Progenitor cell of endocrine pancreas (in vitro differentiated cells): ENCODE measurements at places on chromosomes 7 and 10.

GRCh38 chr10:45001381-45002148, 842 bp downstream of the ZNF22 start:
- DNase-seq = no peak

- DNase-seq = no peak
These were observed 15.1 kb downstream of the FBXL13 start for GRCh38 chr7:103059471-103059870.

- DNase-seq = no peak
These were observed 183.1 kb downstream of the EXOC4 start for GRCh38 chr7:133436014-133436428.

- no peak for DNase-seq
These were observed 1.0 kb upstream of the CHN2 start for GRCh38 chr7:29193316-29194205.

DNA sequence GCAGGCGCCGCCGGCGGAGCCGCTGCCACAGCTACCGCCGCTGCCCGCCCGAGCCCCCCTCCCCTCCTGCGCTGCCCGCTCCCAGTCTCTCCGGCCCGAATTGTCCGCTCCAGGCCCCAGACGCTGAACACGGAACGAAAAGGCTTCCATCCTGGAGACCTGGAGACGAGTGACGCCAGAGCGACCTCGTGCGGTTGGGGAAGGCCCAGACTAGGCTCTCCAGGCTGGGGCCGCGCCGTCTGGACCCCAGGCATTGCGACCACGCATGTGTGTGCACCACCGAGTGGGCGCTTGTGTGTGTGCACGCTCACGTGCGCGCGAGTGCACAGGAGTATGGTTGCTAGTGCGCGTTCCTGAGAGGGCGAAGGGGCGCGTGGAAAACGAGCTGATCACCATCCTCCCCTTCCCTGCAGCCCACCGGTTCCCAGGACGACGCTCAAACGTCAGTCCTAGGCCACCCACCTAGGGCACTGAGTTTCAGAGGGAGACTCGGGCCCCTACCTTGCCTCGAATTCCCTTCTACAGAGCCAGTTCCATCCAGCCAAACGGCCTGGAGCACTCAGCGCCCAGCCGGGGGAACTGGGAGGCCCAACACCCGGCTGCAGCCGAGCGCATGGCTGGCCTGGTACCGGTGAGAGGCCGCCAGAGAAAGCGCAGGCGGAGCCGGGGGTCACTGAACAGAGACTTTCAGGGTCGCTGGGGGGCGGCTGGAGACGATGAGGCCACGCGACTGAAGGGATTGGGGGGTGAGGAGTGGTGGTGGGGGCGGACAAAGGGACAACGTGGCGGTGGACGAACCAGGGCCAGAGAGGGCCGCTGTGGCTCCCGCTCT, 11.6 kb downstream of the LBX1 start:
- peak; percentile 62 for DNase-seq

DNA sequence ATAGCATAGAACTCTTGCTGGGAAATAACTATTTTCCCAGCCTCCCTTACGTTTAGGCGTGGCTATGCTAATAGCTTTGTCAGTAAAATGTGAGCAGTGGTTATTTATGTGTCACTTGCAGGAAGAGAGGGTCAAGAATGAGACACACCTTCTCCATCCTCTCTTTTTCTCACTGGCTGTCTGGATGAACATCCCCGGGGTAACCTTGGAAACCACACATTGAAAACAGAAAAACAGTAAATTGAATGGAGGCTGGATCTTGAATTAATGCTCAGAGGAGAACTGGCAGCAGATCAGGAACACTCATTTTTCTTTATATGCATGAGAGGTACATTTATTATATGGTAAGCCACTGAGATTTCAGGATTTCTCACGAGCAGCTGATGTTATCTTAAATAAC, 127.6 kb downstream of the DNAJB9 start:
- DNase-seq = no peak

DNA sequence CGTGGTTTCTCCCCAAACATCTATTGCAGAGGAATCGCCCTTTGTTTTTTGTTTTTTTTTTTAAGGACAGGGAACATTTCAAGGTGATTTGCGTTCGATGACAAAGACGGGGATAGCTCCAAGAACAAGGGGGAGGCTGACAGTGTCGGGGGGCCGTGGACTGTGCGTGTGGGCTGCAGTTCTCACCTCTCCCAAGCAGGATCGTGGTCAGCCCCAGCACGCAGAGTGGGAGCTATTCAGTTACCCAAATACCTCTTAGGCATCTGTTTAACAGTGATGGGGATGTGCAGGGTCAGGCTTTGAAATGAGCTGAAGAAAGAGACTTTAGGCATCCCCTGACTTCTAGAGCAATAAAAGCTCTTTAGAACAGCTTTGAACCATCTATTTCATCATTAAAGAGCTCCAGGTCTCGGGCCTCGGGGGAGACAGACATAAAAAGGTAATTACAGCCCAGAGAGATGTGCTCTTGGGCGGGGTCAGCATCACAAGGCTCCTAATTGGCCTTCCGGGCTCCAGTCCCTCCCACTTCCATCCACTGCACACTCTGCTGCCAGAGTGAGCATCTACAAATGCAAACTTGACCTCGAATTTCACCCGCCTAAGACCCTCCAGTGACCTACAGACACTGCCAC, 97.3 kb downstream of the MYL10 start:
- no peak for DNase-seq

- DNase-seq = no peak
These were observed 10.1 kb downstream of the PSAP start for GRCh38 chr10:71840958-71841335.

- no peak for DNase-seq
These were observed 175.4 kb downstream of the MGMT start for GRCh38 chr10:129642427-129642826.

DNA sequence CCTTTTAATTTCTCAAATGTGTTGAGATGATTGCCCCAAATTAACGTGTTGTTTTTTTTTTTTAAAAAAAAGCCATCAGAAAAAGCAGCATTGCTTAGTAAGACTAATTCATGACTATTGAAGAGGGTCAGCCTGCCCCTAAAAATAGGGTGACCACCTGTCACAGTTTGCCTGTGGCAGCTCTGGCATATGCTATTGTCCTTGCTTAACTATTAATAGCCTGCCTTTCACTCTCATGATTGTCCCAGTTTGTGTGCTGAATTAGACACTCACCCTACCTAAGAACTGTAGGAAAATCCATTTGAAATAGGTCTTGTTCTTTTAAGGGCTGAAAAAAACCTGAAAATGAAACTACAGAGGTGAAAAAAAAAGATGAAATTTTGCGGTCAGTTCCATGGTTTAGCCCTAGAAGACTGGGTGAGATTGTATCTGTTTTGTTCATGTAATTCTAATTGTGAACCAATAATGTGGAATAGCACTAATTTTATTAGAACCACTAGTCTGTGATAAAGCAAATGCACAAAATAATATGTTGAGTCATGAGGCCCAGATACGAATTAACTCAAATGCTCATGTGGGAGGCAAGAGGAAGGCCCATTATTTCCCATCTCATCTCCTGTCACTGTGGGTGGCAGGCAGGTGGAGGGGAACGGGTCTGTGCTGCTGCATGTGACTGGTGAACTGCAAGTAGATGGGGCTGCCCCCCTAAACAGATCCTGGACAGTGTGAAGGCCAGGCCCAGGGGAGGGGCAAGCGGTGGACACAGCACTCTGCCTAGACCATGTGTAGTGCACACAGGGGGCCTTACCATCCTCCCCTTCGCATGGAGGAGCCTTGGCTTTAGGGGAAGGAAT, 265.4 kb upstream of the NFE2L3 start:
- no peak for DNase-seq

GRCh38 chr10:117653170-117653515, 110.6 kb downstream of the EMX2 start:
- DNase-seq = no peak

DNA sequence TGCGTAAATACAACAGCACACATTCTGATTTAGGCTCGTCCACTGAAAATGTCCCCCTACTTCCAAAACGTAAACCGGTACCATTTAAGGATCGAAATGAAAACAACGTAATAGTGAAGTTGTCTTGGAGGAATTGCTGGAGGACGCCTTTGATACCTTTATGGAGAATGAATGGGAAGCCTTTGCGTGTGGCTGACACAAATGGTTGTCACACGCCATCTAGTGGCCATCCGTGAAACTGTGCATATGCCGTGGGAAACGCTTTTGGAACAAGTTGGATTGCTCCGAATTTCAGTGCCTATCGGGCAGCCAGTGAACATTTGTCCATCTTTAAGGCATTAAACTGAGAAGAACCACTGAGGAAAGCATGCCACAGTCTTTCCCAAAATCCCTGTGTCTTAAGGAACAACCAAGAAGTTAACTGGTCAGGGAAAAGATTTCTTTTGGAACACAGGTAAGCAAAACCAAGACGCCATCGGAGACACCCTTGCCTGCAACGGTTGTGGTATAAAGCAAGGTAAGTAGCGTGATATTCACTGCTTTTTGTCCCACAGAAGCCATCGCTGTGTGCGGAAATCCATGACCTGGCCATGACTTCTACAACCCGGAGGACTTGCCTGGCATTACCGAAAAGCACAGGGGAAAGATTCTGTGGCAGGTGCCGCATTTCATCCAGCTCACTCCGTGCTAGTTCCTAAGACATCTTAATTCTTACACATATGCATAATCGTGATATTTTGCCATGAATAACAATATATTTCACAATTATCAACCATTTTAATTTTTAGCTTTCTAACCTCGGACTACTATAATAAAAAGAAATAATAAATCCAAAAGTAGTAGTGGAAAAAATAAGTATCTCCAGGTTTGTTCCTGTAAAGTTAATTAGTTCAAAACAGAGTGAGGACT, 100.6 kb downstream of the FAM204A start:
- DNase-seq = peak; percentile 73

DNA sequence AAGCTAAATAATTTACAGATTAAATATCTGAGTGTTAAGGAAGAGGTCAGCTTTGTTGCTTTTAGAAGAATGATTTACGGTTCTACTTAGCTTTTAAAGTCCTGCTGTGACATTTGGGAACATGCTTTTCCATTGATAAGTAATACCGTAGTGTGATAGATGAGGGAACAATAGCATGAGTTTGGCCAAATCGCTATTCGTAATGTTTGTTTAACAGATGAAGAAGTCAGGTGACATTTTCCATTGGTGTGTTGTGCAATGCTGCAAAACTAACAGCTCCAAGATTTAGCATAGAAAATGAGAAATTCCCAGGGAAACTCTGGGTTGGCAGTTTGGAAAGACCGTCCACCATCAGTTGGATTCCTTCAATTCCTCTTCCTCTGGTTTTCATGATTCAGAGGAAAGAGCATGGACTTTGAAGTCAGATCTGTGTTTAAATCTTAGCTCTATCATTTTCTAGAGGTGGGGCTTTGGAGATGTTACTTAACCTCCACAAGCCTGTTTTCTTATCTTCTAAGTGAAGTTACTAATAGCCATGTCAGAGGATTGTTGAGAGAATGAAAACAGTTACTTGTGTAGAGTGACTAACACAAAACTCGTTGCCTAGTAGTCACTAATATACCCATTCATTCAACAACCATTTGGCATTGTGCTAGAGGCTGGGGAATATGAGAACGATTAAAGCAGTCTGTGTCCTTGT, 140.4 kb upstream of the BMPER start:
- DNase-seq = no peak

DNA sequence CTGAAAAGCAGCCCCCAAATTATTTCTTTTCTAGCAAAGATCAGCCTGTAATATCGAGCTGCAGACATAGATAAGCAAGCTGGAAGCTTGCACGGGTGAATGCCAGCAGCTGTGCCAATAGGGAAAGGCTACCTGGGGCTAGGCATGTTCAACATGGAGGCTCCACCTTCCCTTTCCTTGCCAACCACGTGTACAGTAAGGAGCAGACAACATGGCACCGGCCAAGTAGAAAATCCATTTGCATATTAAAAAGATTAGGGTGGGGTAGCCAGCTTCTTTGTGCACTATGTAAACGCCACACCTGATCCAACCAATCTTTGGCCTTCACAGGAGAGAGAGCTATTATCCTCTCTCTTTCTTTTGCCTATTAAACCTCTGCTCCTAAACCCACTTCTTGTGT, 56.7 kb upstream of the SEPHS1 start:
- DNase-seq = no peak

DNA sequence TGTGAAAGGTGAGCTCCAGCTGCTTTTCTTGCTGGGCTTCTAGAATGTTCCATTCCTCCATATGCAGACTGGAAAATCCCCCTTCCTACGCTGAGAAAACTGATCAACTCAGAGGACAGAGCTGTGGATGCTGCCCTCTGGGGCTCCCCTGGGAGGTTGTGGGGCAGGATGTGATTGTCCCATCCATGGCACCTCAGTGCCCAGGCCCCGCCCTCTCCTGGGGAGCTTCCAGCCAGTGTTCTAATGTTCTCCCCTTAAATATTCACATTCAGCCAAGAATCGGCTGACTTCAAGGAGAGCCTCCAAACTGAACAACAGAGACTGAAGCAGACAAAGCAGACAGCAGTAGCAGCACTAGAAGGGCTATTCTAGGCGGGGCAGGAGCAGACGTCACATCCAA, 55.0 kb downstream of the RAMP3 start:
- DNase-seq = no peak

DNA sequence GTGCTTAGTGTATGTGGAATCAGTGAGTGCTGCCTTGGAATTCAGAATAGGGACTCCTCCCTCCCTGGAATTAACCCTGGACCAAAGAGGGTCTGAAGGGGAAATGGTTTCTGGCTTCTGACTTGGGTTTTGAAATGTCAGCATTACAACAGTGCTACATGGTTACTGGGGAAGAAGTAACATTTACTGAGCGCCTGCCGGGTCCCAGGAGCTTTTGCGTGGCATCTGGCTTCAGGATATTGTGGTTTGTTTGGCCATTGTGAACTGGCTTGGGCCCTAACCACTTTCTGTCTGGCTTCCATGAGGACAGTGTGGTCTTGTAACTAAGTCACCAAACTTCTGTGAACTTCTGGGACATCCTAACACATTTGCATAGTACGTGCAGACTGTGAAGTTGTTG, 21.3 kb downstream of the TSPAN15 start:
- no peak for DNase-seq

- DNase-seq = no peak
These were observed 105.4 kb downstream of the EPDR1 start for GRCh38 chr7:38025815-38026214.

DNA sequence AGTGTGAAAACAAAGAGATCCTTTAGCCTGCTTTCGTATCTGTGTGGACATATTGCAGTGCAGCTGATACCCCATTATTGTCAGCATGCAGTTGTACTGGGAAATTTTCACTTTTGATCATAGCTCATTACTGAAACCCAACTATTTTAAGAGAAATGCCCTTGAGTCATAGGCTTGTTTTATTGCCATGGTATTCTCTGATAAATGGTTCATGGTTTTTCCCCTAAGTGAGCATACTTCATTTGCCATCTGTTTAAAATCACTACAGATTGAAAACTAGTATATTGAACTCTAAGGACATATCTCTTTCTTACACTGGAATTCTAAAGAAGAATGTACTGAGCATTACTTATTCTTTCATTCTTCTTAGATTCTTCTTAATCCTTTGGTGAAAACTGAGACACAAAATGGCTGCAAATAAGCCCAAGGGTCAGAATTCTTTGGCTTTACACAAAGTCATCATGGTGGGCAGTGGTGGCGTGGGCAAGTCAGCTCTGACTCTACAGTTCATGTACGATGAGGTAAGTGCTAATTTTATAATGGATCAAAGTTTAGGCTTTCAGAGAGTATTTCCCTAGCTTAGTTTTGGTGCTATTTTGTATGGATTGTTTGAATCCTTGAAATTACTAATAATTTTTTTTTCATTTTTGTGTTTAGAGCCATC, 63.0 kb downstream of the RALA start:
- DNase-seq = no peak
